ENCODE measurements at places on chromosomes 2 and 18. TPM values are rescaled to one million over a fixed set of nuclear protein-coding genes. Genes with fewer than 3 reads are reported as not detected.
A peak's percentile ranks its signal among the peaks of the same experiment; 100 is the strongest.

DNA sequence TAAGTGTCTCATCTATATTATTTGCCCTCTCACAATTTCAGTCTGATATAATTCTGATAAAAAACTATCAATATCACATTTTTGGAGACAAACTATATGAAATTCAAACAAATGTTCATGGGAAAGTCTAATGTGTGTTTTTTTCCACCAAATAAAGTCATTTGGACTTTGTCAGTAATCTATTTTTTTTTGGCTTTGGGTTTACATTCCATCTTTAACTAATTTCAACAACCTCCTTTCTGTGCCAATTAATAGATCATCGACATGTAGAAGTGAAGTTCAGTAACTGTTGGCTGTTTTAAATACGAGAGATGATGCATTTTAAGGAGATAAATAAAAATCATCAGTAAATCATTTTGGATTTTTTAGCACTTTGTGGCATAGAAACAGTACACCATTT, 1623.0 kb upstream of the ACVR2A start:
- no peaks in the 10 kb centered on the region for H3K4me1 ChIP-seq
- H3K27ac ChIP-seq, result no peak overlapping the region
- no peaks in the 10 kb centered on the region for H3K27me3 ChIP-seq

DNA sequence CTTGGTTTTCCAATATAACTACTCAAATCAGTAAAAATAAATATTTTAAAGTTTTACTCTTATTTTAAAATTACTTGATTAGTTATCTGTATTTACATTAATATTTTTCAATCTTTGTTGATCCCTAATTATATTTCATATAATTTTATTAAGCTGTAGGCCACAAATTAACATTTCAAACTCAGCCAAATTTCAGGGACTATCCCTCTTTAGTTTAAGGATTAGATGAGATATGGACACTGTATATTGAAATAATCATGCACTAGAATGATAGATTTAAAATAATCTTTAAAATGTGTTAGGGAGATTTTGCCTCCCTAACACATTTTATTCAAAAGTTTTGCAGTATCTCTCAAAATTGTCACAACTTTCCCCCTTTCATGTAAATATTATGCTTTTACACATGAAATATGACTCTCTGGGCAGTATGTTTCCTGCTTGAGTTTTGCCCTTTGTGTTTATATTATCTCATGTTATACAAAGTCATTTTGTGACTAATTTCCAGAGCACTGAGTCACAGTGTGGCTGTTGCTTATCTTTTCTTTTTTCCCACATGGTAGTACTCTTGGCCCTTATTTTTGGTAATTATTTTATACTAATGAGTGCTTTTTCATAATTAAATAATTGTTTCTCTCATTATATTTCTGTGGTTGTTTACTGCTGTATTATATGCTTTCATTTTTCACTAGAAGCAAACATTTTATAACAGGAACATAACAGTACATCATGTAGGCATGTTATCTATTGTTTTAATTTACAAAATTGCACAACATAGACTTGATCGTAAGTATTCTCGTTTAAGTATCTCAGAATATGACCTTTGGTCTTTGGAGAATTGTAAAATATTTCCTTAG, 1.2 kb downstream of the TFPI start:
- H3K4me3 ChIP-seq, result peak overlapping the region; percentile 26
- H3K4me1 ChIP-seq, result no peaks in the 10 kb centered on the region
- H3K27me3 ChIP-seq, result no peaks in the 10 kb centered on the region
- no peaks in the 10 kb centered on the region for H3K36me3 ChIP-seq

- H3K27ac ChIP-seq, result no peak overlapping the region
- no peak for DNase-seq
- no peaks in the 10 kb centered on the region for H3K4me1 ChIP-seq
- no peaks in the 10 kb centered on the region for H3K36me3 ChIP-seq
These were observed 43.8 kb downstream of the DDX18 start for GRCh38 chr2:117858336-117858735.

Gene CCDC148
- total RNA-seq, result 6.6 TPM

GRCh38 chr2:50872543-50872942, 159.4 kb downstream of the NRXN1 start:
- DNase-seq, result no peak
- H3K36me3 ChIP-seq, result no peaks in the 10 kb centered on the region
- H3K27me3 ChIP-seq, result no peaks in the 10 kb centered on the region
- H3K4me1 ChIP-seq, result no peaks in the 10 kb centered on the region

Gene CCDC85A
- total RNA-seq, result 1.3 TPM

DNA sequence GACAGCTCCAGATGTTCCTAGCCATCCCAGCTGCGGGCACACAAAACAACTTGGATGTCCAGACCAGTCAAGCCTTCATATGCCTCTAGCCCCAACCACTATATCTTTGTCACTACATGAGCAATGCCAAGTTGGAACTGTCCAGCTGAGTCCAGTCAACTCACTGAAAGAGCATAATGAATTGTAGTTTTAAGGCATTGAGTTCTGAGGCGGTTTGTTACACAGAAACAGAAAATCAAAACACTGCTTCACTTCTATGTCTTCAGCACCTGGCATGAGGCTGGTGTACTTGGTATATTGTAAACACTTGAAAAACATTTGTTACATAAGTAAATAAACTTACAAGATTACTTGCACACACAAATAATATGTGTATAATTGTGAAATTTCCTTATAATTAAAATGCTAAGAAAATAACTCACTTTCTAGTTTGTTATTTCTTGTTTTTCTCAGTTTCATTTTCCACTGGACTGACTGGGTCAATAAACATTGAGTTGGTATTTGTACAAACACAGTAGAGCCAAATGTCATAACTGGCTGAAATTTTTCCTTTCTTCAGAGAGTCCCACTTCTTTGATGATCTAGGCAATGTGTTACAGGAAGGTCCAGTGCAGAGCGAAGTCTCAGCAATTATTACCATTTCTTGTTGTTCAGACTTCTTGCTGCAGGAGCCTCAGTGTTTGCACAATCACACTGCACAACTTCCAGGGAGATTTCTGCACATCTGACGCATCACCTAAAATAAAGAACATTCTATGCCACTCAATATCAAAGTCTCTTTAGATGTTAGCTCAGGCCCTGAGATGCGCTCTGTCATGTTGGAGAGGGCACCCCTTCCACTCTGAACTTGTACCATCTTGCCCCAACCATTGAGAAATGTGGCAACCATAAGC, 38.2 kb upstream of the DPP4 start:
- H3K4me3 ChIP-seq, result no peak overlapping the region
- H3K27ac ChIP-seq, result no peak overlapping the region
- no peaks in the 10 kb centered on the region for H3K27me3 ChIP-seq
- no peaks in the 10 kb centered on the region for H3K36me3 ChIP-seq
- H3K4me1 ChIP-seq, result peaks cover 1% of the 10 kb centered on the region

GRCh38 chr2:317501-318424, 29.9 kb upstream of the ALKAL2 start:
- H3K4me1 ChIP-seq, result no peaks in the 10 kb centered on the region
- no peaks in the 10 kb centered on the region for H3K27me3 ChIP-seq
- no peak overlapping the region for H3K27ac ChIP-seq
- no peak for DNase-seq
- no peak overlapping the region for H3K4me3 ChIP-seq
- no peaks in the 10 kb centered on the region for H3K36me3 ChIP-seq

GRCh38 chr2:134737671-134738070, 18.9 kb upstream of the TMEM163 start:
- H3K27ac ChIP-seq, result no peak overlapping the region
- H3K36me3 ChIP-seq, result no peaks in the 10 kb centered on the region
- H3K27me3 ChIP-seq, result no peaks in the 10 kb centered on the region
- no peak overlapping the region for H3K4me3 ChIP-seq

DNA sequence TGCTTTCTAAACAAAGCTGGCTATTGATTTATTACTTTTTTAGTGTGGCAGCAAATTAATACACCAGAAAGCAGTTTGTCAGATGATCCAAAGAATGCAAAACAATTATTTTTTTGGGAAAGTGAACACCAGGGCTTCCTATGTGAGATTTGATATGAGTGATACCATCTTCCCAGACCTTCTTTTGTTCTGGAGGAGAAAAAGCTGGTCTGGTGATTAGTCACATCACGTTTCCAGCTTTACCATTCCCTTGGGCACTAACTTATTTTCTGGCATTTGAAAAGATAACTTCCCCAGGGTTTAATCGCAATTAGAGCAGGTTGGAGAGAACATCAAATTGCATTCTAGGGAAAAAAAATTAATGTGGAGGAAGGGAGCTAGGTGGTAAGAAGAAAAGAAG, 182.9 kb upstream of the TANK start:
- no peaks in the 10 kb centered on the region for H3K36me3 ChIP-seq
- H3K4me3 ChIP-seq, result no peak overlapping the region

Gene RGPD5
- 42.2 TPM for total RNA-seq

Gene MEP1B
- total RNA-seq, result 0.10 TPM

DNA sequence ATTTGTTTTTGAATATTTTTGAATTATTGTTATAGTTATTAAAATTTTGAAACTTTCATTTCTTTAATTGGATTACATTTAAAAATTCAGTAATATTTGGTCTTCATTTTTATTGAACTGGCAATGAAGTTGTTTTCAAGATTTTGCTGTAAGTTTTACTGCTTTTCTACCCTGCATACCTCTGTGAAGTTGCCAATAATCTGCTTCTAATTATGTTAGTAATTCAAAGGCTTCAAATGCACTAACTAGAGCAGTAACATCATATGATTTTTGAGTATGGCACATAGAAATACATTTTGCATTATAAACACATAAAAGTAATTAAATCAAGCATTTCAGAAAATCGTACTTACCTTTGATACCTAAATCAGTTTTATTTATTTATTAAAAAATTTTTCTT, 40.3 kb upstream of the FAM171B start:
- DNase-seq, result no peak
- H3K27ac ChIP-seq, result no peak overlapping the region
- H3K36me3 ChIP-seq, result no peaks in the 10 kb centered on the region
- no peaks in the 10 kb centered on the region for H3K4me1 ChIP-seq
- no peaks in the 10 kb centered on the region for H3K27me3 ChIP-seq

GRCh38 chr2:201913201-201913600, 106.9 kb downstream of the CDK15 start:
- no peak overlapping the region for H3K27ac ChIP-seq
- H3K27me3 ChIP-seq, result no peaks in the 10 kb centered on the region
- H3K36me3 ChIP-seq, result no peaks in the 10 kb centered on the region
- peaks cover 6% of the 10 kb centered on the region for H3K4me1 ChIP-seq
- H3K4me3 ChIP-seq, result no peak overlapping the region
- DNase-seq, result no peak

DNA sequence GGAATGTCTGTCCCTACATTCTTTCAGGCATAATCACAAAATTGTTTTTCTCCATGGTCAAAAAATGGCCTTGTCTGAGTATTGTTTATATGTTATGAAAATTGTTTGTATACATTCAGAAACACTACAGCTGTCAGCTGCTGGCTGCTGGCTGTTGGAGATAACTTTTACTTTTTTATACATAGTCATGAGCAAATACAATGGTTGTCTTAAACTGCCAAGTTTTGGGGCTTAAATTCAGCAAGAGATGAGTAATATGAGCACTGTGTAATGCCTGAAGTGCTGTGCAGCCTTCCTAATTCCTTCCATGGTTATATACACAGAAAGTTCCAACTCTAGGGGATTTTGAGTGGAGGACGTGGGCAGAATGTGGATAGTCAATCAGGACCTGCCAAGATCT, 168.9 kb upstream of the RMP24 start:
- no peaks in the 10 kb centered on the region for H3K36me3 ChIP-seq
- DNase-seq, result no peak
- no peaks in the 10 kb centered on the region for H3K4me1 ChIP-seq
- no peak overlapping the region for H3K27ac ChIP-seq
- no peaks in the 10 kb centered on the region for H3K27me3 ChIP-seq

DNA sequence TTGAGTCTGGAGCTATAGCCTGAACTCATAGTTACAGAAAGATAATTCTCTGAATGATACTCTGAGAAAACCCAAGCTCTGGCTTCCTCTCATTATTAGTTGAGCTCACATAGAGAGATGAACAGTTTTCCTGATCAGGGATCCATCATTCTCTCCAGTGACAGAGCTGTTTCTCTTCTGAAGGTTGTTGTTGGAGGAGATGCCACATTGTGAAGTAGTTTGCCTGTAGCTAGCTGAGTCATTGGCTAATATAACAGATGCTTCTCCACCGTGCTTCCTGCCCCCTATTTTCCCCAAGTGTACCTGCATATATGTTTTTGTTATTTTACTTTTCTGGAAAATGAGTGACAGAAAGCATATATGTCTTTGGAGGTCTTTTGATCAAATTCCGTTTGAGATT, 64.6 kb downstream of the OSBPL6 start:
- no peaks in the 10 kb centered on the region for H3K4me1 ChIP-seq
- H3K36me3 ChIP-seq, result no peaks in the 10 kb centered on the region
- no peak for DNase-seq
- no peaks in the 10 kb centered on the region for H3K27me3 ChIP-seq

GRCh38 chr18:56727399-56727798, 76.2 kb downstream of the WDR7 start:
- no peak overlapping the region for H3K4me3 ChIP-seq
- no peaks in the 10 kb centered on the region for H3K36me3 ChIP-seq
- H3K27me3 ChIP-seq, result no peaks in the 10 kb centered on the region
- no peak overlapping the region for H3K27ac ChIP-seq
